RWPE2 (cell line): ENCODE measurements at places on chromosomes 2 and 18.
A peak's percentile ranks its signal among the peaks of the same experiment; 100 is the strongest.

DNA sequence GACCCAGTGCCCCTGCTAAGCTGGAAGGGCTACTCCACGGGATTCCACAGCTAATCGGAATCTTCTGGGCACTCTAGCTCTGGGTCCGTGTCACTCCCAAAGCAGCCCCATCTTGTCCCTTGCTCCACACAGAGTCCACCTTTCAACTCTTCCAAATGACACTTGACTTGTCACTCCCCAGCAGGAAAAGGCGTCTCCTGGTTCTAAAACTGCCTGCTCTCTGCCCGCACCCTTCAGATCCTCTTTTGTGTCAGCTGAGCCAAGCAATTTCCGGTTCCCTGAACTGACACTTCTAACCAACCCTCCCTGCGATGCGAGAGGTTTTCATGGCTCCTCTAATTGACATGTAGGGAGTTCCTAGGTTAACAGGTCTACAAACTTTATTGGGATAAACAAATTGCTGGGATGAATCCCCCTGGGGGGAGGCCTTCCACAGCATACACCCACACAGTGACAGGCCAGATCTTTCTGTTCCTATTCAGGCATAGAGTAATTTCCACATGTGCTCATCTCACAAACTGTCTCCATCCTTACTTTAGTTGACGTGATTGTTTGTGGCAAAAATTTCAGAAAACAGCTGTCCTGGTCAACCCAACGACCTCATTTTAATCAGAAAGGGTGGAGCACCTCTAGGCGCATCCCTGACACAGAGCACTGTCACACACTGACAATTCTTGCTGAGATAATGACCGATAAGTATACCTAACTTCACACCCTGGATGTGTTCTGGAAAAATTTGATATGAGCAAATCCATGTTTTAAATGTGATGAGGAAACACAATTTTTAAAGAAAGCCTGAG is 104.9 kb downstream of the RBMS1 start:
- H3K36me3 ChIP-seq = 0 out of 2 replicates have a peak, but pooled peaks cover 5% of the 10 kb centered on the region
- peak overlapping the region; percentile 89 for H3K27ac ChIP-seq
- no peaks in the 10 kb centered on the region for H3K27me3 ChIP-seq
- peaks cover 67% of the 10 kb centered on the region for H3K4me1 ChIP-seq

GRCh38 chr2:198807131-198807530 is 650.6 kb downstream of the SATB2 start:
- peak overlapping the region; percentile 10 for H3K27ac ChIP-seq
- no peak overlapping the region for H3K4me3 ChIP-seq
- DNase-seq = no peak
- no peaks in the 10 kb centered on the region for H3K27me3 ChIP-seq
- peaks cover 5% of the 10 kb centered on the region for H3K4me1 ChIP-seq
- H3K36me3 ChIP-seq = no peaks in the 10 kb centered on the region

GRCh38 chr2:20609995-20610357 is 40.9 kb downstream of the HS1BP3 start:
- no peaks in the 10 kb centered on the region for H3K36me3 ChIP-seq
- peaks cover 9% of the 10 kb centered on the region for H3K4me1 ChIP-seq
- no peak overlapping the region for H3K27ac ChIP-seq
- peak; percentile 17 for DNase-seq

- no peaks in the 10 kb centered on the region for H3K27me3 ChIP-seq
- H3K27ac ChIP-seq = no peak overlapping the region
- no peaks in the 10 kb centered on the region for H3K36me3 ChIP-seq
- peaks cover 2% of the 10 kb centered on the region for H3K4me1 ChIP-seq
- no peak overlapping the region for H3K4me3 ChIP-seq
- no peak for DNase-seq
Observed at GRCh38 chr18:2354292-2354691, 217.0 kb downstream of the METTL4 start.

GRCh38 chr2:236250909-236251579 is 13.2 kb downstream of the ASB18 start:
- no peak overlapping the region for H3K27ac ChIP-seq
- DNase-seq = no peak
- no peaks in the 10 kb centered on the region for H3K36me3 ChIP-seq
- peaks cover 7% of the 10 kb centered on the region for H3K27me3 ChIP-seq
- no peaks in the 10 kb centered on the region for H3K4me1 ChIP-seq

DNA sequence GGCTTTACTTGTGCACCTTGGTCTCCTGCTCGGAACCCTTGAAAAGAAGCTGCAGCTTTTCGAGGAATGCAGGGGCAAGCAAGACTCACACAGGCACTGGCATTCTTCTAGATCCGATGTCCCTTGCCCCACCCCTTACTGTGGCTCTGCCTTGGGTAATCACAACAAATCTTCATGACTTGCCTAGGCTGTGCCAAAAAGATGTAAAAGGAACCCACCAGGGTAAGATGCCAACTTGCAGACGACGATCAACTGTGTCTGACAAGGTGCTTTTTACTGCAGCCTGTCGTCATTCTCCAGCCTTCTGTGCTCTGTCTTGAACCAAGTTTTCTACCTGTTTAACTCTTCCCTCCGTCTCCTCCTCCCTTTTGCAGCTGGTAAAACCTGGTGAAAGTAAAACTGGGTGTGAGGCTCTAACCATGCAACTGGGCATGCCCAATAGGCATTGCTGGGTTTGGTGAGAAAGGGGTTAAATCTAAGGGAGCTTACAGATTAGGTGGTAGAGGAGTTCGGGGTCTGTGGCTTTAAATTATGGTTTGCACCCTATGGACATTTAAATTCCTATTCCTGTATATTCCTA is 909 bp upstream of the NRXN1 start:
- no peak overlapping the region for H3K27ac ChIP-seq
- no peaks in the 10 kb centered on the region for H3K4me1 ChIP-seq
- no peak overlapping the region for H3K4me3 ChIP-seq
- DNase-seq = no peak

GRCh38 chr2:37645362-37645761 is 26.1 kb downstream of the CDC42EP3 start:
- H3K27me3 ChIP-seq = no peaks in the 10 kb centered on the region
- H3K4me3 ChIP-seq = no peak overlapping the region
- peaks cover 79% of the 10 kb centered on the region for H3K36me3 ChIP-seq

DNA sequence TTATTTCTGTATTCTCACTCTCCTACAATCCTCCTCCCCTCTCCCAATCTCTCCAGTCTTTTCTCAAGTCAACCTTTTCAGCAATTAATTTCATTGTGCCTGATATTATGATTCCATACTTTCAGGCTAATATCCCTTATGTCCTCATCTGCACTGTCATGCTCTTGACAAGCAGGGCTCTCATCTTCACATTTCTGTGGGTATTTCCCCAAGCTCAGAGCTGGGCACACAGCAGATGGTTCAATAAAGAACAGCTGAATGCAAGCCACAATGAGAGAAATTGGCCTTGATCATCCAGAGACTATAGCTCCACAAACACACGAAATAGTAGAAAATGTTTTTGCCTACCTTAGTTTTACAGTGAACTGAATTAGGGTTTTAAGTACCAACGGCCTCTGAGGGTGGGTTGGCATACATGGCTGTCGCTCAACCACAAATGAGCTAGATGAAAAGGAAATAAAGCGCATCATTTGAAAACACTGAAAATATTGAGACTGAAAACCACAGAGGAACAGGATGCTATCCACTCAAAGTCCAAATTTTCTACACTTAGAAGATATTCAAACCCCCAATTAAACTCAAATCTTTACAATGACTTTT is 47.5 kb upstream of the STAT1 start:
- H3K36me3 ChIP-seq = no peaks in the 10 kb centered on the region
- no peak for DNase-seq
- H3K27me3 ChIP-seq = no peaks in the 10 kb centered on the region

- DNase-seq = no peak
- no peaks in the 10 kb centered on the region for H3K27me3 ChIP-seq
- no peak overlapping the region for H3K4me3 ChIP-seq
Observed at GRCh38 chr2:125224830-125225229, 1199.7 kb downstream of the CNTNAP5 start.

DNA sequence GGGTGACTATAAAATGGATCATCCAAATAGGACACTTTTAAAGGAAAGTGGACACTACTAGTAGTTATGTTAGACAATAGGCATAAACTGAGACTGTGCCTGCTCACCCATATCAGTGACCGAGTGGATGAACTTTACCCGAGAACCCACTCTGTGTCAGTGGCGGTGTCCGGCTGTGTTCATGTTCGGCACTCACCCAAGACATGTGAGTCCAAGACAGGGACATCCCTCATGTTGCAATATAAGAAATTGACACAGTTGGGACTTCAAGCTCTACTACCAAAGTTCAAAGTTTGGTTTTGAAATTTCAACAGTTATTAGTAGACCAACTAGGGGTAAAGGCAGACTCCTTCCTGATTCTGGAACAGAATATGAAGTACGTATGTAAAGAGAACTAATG is 326.3 kb upstream of the TNP1 start:
- no peak overlapping the region for H3K27ac ChIP-seq
- no peaks in the 10 kb centered on the region for H3K27me3 ChIP-seq
- no peaks in the 10 kb centered on the region for H3K36me3 ChIP-seq
- no peak for DNase-seq
- H3K4me1 ChIP-seq = no peaks in the 10 kb centered on the region

DNA sequence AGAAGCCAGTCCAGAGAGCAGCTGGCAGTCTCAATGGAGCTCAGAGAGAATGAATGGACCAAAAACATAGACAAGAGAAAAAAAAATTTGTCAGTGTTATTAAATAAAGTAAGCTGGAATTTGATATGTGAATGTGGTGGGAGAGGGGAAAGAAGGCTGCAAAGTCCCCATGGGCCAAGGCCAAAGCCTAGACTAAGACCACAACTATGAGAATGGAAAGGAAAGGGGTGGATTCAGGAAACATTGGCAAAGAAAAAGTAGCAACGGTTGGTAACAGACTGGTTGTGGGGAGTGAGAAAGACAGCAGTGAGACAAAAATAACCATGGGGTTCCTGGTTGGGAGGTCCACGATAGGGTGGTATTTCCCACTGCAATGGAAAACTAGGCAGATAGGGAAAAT is 47.0 kb downstream of the ZEB2 start:
- H3K27me3 ChIP-seq = no peaks in the 10 kb centered on the region
- no peaks in the 10 kb centered on the region for H3K4me1 ChIP-seq
- no peaks in the 10 kb centered on the region for H3K36me3 ChIP-seq
- H3K27ac ChIP-seq = no peak overlapping the region
- no peak for DNase-seq

- no peak overlapping the region for H3K4me3 ChIP-seq
- H3K27ac ChIP-seq = peak overlapping the region; percentile 91
- DNase-seq = no peak
- H3K4me1 ChIP-seq = peaks cover 23% of the 10 kb centered on the region
- no peaks in the 10 kb centered on the region for H3K27me3 ChIP-seq
Observed at GRCh38 chr2:61014763-61015162, 2.8 kb upstream of the PEX13 start.

DNA sequence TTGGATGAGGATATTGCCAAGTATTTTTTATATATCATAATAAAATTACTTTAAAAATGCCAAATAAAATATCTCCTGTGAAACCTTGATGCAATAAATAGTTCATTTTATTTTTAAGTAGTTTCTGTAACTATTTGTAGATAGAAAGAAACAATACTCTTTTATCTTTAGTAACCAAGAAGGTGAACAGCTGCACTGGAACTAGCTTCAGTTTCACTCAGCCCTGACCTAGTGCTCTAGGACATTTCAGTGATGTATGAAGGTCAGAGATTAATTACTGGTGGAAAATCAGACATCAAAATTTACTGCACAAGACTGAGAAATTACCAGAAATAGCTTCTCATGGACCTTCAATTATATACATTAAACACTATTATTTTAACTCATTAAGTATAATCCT is 1305.0 kb downstream of the CNTNAP5 start:
- H3K27ac ChIP-seq = no peak overlapping the region
- peaks cover 4% of the 10 kb centered on the region for H3K27me3 ChIP-seq
- DNase-seq = no peak
- H3K4me1 ChIP-seq = no peaks in the 10 kb centered on the region
- no peaks in the 10 kb centered on the region for H3K36me3 ChIP-seq

GRCh38 chr18:56568986-56569385 is 69.4 kb downstream of the TXNL1 start:
- no peaks in the 10 kb centered on the region for H3K36me3 ChIP-seq
- no peaks in the 10 kb centered on the region for H3K4me1 ChIP-seq
- H3K4me3 ChIP-seq = no peak overlapping the region
- H3K27me3 ChIP-seq = no peaks in the 10 kb centered on the region

DNA sequence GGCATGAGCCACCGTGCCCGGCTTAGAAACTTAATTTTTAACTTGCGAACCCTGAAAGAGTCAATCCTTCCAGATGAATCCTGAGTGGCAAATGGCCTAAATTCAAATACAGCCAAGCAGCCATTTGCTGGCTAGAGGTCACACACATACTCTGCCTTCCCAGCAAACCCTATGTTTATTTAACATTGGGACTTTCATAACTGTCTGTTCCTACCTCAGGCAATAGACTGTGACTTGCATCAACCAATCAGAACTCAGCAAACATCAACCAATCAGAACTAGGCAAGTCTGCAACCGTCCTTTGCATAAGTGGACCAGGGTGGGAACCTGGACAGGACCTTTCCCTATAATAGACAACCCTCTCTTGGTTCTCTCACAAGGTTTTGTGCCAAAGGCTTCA is 127.5 kb downstream of the DTNB start:
- DNase-seq = no peak
- H3K36me3 ChIP-seq = no peaks in the 10 kb centered on the region
- H3K4me3 ChIP-seq = no peak overlapping the region
- H3K27ac ChIP-seq = no peak overlapping the region

GRCh38 chr2:172829229-172829628 is 93.6 kb downstream of the RAPGEF4 start:
- H3K36me3 ChIP-seq = no peaks in the 10 kb centered on the region
- DNase-seq = no peak
- no peaks in the 10 kb centered on the region for H3K27me3 ChIP-seq
- H3K4me3 ChIP-seq = no peak overlapping the region
- H3K27ac ChIP-seq = no peak overlapping the region

GRCh38 chr2:61535449-61535848 is 2.7 kb downstream of the XPO1 start:
- no peaks in the 10 kb centered on the region for H3K27me3 ChIP-seq
- peaks cover 52% of the 10 kb centered on the region for H3K4me1 ChIP-seq
- H3K36me3 ChIP-seq = peaks cover 61% of the 10 kb centered on the region
- H3K27ac ChIP-seq = peak overlapping the region; percentile 97

- H3K4me3 ChIP-seq = no peak overlapping the region
- no peaks in the 10 kb centered on the region for H3K36me3 ChIP-seq
- no peaks in the 10 kb centered on the region for H3K4me1 ChIP-seq
- no peaks in the 10 kb centered on the region for H3K27me3 ChIP-seq
- no peak overlapping the region for H3K27ac ChIP-seq
- DNase-seq = no peak
Observed at GRCh38 chr2:22124003-22124402, 1000.2 kb downstream of the TDRD15 start.

GRCh38 chr2:212284166-212284565 is 254.4 kb downstream of the ERBB4 start:
- no peak for DNase-seq
- H3K4me3 ChIP-seq = no peak overlapping the region
- no peaks in the 10 kb centered on the region for H3K4me1 ChIP-seq
- H3K36me3 ChIP-seq = no peaks in the 10 kb centered on the region

- H3K27ac ChIP-seq = no peak overlapping the region
- no peaks in the 10 kb centered on the region for H3K4me1 ChIP-seq
- H3K27me3 ChIP-seq = no peaks in the 10 kb centered on the region
Observed at GRCh38 chr18:452816-453215, 47.7 kb downstream of the COLEC12 start.

- H3K4me3 ChIP-seq = no peak overlapping the region
- no peaks in the 10 kb centered on the region for H3K4me1 ChIP-seq
- DNase-seq = no peak
- H3K36me3 ChIP-seq = no peaks in the 10 kb centered on the region
- no peaks in the 10 kb centered on the region for H3K27me3 ChIP-seq
- H3K27ac ChIP-seq = no peak overlapping the region
Observed at GRCh38 chr2:171531291-171531690, 9.0 kb downstream of the CYBRD1 start.

- no peak overlapping the region for H3K4me3 ChIP-seq
- H3K4me1 ChIP-seq = no peaks in the 10 kb centered on the region
- no peaks in the 10 kb centered on the region for H3K27me3 ChIP-seq
Observed at GRCh38 chr18:74493689-74494088, 2.5 kb upstream of the CNDP2 start.
